ENCODE measurements at places on chromosomes 2 and 18.

DNA sequence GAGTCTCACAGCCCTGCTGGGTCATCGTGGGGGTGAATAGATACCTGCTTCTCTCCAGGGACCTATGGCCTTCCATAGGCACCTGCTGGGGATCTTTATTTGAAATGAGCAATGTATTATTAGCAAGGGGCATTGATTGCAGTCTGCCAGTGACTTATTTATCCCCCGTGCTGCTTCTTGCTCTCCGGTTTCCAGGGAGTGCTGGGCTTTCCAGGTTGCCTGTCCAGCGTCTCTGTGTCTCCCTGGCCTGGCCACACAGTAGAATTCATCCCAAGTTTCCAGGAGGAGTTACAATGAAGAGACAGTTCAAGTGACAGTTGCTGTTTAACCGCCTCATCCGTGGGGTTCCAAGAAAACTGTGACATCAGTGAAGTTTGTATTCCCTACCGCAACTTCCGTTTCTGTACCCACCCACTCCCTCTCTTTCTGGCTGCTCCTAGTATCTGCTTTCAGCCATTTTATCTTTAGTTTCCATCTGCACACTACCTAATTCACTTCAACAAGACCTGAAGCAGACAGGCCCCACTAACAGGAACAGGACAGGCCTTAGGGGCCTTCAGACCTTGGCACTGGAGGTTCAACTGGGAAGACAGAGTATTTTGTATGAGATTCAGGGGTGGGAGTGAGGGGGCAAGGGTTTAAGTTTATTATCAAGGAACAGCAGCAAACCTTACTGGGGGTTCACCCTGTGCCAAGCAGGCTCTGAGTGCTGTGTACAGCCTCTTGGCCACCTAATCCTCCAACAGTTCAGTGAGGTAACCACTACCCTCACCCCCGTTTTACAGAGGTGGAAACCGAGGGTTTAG, 134.8 kb downstream of the PRKCE start:
- DNase-seq = no peak

DNA sequence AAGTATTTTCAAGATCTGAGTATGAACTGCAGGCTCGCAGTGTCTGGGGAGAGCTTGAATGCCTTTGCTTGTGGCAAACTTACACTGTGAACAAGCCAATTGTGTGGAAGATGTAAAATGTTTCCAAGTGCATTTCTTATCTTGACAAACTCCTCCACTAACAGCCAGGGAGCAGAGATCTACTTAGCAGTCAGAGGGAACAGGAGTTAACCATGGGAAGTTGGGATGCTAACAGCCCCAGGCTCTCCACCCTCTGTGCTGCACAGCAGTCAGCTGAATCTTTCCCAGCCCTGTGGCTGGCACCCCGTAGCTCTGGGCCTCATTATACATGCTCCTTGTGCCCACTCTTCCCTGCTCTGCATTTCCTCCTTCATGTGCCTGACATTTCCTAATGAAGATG, 450.2 kb downstream of the TSN start:
- no peak for DNase-seq

GRCh38 chr2:196105951-196106350, 37.3 kb upstream of the DNAH7 start:
- DNase-seq = no peak

- DNase-seq = peak; percentile 90
These were observed 2.1 kb downstream of the MDH1 start for GRCh38 chr2:63590626-63591408.

DNA sequence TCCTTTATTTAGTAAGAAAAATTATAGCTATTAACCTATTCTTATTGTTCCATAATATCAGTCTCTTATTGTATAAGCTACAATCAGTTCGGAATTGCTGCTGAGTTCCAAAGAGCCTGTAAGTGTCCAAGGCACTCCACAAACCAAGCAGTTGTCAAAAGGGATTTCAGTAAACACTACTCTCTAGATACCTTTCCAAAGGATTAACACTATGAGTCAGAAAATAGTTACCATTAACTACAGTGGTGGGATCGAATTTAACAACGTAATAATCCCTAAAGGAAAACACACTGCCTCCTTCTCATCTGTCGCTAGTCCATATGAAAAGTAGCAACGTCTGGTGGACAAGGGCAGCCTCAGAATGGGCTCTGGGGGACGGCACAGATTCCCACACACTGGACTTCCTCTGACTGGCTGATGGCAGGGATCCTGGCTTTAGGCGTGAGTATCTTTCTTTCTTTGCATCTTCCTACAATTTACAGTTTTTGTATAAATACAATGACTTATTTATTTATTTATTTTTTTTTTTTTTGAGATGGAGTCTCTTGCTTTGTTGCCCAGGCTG, 8.8 kb downstream of the TGFBRAP1 start:
- DNase-seq = no peak

All from HL-60 (cell line).